ENCODE measurements at places on chromosomes 16 and 17.

DNA sequence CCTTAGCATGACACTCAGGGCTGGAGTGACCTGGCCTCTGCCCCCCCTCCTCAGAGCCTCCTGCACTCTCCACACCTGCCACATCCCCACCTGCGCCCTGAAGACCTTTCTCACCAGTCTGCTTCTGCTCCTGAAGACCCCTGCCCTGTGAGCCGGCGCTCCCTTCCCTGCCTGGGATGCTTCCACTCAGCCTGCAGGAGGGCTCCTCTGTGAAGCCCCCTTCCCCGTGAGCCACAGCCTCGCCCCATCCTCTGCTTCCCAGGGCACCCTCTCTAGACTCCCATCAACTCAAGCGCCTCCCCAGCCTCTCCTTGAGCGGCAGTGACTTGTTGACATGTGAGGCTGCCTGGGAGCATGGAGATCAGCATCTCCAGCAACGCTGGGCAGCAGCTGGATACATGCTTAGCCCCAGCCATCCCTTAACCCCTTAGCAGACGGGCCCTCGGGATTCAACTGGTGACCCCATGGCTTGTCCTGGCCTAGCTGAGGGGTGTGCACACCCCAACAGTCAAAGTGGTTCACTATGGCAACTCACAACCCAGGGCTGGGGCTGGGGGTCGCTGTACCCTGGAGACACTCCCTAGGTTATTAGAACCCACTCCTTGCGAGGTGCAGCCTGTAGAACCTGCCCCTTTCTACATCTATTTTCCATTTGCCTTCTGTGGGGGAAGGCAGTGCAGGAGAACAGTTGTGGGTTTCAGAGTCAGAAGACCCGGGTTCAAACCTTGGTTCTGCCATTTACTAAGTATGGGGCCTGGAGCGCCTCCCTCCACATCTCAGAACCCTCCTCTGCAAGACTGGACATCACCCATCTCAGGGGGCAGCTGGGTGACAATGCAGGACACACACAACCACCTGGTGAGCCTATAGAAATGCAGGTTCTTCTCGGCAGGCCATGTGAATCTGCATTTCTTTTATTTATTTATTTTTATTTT is 21.5 kb downstream of the TMEM235 start:
- DNase-seq, result no peak

DNA sequence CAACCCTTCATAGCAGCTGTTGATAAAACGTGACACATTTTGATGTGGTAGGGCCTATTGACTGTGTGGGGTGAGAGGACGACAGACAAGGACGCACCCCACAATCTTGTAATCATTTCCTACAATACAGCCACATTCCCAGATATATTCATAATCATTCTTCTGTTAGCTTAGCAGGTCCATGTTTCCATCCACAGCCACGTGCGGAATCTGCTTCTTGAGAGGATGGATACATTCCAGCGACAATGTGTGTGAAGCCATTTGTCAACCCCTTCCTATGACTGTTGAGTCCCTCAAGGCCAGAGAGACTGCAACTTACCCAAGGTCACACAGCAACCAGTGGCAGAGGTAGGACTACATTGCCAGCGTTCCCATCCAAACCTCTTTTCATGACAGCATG is 8.7 kb upstream of the COPS3 start:
- DNase-seq, result no peak

DNA sequence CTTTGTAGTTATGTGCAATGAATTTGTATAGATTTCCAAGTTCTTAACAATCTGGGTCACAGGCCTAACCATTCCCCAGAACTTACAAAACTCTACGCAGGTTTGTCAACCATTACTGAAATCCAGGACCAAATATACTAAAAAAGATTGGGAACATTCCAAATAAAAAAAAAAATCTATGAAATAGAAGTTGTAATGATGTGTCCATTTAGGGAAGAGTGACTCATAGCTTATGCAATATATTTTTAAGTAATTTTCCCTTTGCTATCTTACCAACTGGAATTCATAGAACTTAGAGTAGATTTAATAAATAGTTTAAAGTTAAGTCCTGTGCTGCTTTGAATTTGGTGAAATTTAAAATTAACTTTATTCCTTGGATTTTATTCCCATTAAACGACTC is 393.2 kb downstream of the PMP22 start:
- DNase-seq, result peak; percentile 4

GRCh38 chr17:13415871-13416416 is 185.8 kb downstream of the HS3ST3A1 start:
- peak; percentile 44 for DNase-seq

DNA sequence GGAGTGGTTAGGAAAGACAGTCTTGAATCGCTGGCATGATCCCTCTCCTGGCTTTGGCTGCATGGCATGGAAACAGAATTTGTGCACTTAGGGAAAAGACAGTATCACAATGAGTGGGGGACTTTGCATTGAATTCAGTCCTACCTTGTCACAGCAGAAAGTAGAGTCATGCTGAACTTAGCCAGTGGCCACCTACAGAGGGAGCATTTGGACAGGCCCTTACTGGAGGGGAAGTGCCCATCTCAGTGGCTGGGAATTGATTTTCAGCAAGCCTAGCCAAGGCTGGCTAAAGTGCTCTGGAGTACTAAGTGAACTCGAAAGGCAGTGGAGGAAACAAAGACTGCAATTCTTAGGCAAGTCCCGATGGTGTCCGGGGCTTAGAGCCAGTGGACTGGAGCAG is 364.3 kb upstream of the TOM1L1 start:
- no peak for DNase-seq

DNA sequence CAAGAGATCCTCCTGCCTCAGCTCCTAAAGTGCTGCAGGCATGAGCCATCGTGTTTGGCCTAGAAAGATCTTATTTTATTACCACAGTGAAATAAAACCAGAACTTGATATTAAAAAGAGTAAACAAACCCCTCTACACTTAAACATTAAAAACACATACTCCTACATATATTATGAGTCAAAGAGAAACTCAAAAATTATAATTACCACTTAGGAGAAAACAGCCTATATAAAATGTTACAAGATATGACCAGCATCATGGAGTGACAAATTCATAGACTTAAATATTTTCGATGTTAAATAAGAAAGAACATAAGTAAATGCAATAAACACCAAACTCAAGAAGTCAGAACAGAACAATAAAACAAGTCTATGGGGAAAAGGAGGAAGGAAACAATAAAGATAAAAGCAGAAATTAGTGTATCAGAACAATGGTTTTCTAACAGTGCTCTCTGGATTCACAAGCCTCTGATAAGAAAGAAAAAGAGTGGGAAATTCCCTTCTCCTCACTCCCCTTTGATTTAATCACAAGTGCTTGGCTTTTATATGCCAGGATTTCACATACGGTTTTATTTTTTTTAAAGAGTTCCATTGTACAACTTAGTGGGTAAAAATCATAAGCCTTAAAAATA is 23.0 kb downstream of the SKAP1 start:
- DNase-seq, result no peak

DNA sequence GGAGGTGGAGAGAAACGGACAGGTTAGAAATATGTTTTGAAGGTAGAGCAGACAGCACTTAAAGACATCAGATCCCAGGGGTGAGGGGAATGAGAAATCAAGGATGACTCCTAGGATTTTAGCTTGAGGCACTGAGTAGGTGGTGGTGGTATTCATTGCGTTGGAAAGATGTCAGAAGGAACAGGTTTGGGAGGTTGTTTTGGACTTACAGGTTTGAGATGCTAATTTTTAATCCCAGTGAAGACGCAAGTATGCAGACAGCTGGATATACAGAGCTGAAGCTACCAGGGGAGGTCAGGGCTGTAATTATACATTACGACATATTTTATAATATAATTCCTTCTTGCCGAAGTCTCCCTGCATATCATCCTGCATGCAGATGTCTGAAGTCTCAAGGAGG is 433.3 kb downstream of the XYLT1 start:
- DNase-seq, result no peak

GRCh38 chr17:48819466-48819865 is 2.4 kb upstream of the TTLL6 start:
- no peak for DNase-seq

- no peak for DNase-seq
These were observed 7.0 kb upstream of the ZKSCAN2 start for GRCh38 chr16:25264597-25264996.

GRCh38 chr17:31296142-31296541 is 897 bp downstream of the OMG start:
- no peak for DNase-seq

GRCh38 chr17:80786470-80786869 is 205.2 kb upstream of the CHMP6 start:
- DNase-seq, result no peak

GRCh38 chr16:70496513-70496912 is 26.8 kb downstream of the COG4 start:
- DNase-seq, result no peak

DNA sequence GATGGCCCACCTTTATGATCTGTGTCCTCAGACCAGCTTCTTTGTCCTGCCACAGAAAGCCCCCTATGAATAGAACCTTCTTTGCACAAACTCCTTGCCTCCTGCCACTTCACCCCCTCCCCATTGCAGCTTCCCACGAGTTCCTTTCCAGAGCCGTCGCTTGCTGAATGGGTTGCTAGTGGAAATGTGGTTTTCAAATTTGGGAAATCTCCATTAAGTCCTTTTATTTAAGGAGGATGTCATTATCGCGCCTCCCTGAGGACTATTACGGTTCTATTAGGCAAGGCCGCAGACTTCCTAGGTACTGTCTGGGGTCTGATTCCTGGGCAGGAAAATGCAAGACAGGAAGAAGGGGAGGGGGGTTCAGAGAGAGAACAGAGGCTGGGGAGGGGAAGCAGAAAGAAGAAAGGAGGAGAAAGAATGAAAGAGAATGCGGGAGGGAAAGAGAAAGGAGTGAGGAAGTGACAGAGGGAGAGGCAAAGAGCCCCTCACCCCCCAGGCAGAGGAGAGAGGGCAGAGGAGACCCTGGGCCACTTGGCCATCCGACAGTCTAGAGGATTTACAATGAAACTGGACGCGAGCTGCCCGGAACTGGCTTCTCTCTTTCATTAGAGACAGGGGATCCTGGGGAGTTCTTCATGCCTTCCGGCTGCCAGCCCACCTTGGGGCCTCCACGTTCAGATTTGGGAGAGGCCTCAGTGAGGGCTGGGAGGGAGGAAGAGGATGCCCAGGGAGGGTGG is 31.7 kb upstream of the ETV4 start:
- no peak for DNase-seq

DNA sequence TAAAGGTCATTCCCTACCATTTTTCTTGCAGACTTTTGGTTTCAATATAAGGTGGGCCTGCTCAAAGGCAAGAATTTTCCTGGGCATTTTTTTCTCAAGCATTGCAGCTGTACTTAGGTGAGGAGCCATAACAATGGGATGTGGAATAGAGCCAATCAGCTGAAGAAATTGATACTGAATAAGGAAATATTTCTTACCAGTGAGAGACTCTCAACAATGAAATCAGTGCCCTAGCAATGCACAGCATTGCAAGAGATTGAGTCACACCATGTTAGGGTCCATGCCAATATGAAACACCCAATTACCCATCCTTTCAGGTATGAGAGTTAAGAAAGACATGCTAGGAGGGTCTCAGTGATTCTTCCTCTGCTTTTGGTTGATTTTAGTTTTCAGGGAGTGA is 237.6 kb downstream of the SOX9 start:
- DNase-seq, result no peak
